ENCODE measurements at places on chromosomes 13 and 19. TPM values are rescaled to one million over a fixed set of nuclear protein-coding genes. Genes with fewer than 3 reads are reported as not detected.

DNA sequence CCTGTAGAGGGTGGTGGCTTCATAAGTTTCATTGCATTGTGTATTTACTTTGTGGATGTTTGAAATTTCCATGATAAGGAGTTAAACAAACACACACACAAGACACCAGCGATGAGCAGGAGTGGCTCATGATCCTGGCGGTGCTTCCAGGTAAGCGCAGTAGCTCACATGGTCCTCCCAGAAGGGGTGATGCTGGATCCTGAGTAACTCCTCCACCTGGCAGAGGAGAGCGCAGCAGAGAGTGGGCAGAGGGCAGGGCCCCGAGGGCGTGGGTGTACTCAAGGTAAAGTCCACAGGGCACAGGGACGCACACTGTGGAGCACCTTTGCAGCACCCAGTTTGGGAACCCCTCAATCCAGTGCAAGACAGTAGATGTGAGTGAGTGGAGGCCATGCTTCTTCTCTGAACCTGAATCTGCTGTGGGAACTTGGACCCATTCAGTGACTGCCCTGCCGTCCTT lies 54.0 kb downstream of the RFX2 start:
- no peak for DNase-seq

GRCh38 chr13:41637586-41637985 lies 180.2 kb downstream of the RGCC start:
- DNase-seq, result no peak

DNA sequence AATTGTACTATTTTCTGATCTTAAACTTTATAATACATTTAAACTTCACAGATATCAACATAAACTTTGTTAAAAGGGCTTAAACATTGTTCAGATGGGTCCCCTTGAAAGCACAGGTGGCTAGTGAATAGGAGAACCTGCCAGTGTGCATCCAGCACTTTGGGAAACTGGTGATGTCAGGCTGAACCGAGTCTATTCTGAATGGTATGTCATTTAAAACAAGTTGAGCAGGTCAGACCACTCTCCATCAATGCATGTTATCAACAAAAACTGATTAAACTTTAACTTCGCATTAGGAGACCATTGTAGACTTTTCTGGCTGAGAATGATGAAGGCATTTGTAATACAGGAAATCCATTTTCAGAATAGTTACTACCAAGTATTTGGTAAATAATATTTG lies 50.1 kb upstream of the FREM2 start:
- no peak for DNase-seq

DNA sequence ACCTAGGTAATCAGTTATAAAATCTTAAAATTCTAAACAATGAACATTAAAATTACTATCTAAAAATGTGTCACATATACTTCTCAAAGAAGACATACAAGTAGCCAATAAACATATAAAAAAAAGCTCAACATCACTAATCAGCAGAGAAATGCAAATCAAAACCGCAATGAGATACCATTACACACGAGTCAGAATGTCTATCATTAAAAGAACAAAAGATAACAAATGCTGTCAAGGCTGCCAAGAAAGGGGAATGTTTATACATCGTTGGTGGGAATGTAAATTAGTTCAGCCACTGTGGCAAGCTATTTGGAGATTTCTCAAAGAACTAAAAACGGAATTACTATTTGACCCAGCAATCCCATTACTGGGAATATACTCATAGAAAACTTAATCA lies 310.3 kb upstream of the EDNRB start:
- DNase-seq, result no peak

- DNase-seq, result no peak
Observed at GRCh38 chr19:19403373-19403901, 2.0 kb upstream of the GATAD2A start.

- DNase-seq, result peak; percentile 89
Observed at GRCh38 chr13:111183087-111183645, 68.1 kb downstream of the ARHGEF7 start.

DNA sequence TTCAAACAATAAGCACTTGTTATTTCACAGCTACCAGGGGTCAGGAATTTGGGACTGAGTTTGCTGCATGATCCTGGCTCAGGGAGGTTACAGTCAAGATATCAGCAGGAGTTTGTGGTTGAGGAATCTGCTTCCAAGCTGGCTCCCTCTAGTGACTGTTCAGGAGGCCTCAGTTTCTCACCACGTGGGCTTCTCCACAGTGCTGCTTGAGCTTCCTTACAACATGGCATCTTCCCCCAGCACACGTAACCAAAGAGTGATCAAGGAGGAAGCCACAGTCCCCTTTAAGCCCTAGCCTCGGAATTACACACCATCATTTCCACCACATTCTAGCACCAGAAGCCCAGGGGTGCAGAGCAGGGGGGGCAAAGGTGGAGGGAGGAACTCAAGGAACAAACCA lies 28.8 kb downstream of the CELF5 start:
- no peak for DNase-seq

- no peak for DNase-seq
Observed at GRCh38 chr19:54077334-54077733, 3.8 kb downstream of the TARM1 start.

GRCh38 chr13:114149774-114150740 lies 17.6 kb upstream of the RASA3 start:
- DNase-seq, result no peak

DNA sequence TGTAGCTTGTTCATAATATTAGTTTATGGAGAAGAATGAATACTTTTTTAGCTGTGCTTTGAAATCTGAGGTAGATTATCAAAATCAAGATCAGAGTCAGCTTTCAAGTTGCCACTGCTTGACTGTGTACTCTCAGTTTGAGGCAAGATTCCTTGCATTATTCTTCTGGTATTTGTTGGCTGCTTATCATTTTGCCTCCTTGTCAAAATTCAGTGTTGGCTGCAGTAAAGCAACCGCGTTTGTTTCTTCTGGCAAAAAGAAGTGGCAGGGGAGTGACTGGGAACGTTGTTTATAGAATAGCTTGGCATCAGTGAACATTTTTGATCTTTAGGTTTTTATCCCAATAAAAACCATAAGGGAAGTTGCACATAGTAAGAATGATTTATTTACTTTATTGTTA lies 419.3 kb upstream of the GPC6 start:
- no peak for DNase-seq

GRCh38 chr19:45769821-45770191 lies 754 bp upstream of the SIX5 start:
- DNase-seq, result peak; percentile 84

DNA sequence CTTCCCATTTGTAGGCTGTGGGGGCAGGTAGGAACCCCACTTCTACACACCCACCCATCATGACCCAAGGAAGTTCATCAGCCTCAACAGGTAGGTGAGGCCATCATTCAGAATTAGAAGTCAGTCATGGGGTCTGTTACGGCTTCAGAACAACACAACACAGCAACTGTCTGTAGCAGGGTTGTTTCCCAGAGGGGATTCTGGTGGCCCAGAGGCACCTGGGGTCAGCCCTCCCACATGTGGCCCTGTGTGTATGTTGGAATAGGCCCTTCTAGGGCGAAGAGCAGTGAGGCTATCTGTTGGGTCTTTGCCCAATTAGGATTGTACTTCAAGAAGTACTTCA lies 3.4 kb downstream of the IGFLR1 start:
- DNase-seq, result no peak

- DNase-seq, result no peak
Observed at GRCh38 chr13:108003626-108004025, 211.7 kb downstream of the LIG4 start.

DNA sequence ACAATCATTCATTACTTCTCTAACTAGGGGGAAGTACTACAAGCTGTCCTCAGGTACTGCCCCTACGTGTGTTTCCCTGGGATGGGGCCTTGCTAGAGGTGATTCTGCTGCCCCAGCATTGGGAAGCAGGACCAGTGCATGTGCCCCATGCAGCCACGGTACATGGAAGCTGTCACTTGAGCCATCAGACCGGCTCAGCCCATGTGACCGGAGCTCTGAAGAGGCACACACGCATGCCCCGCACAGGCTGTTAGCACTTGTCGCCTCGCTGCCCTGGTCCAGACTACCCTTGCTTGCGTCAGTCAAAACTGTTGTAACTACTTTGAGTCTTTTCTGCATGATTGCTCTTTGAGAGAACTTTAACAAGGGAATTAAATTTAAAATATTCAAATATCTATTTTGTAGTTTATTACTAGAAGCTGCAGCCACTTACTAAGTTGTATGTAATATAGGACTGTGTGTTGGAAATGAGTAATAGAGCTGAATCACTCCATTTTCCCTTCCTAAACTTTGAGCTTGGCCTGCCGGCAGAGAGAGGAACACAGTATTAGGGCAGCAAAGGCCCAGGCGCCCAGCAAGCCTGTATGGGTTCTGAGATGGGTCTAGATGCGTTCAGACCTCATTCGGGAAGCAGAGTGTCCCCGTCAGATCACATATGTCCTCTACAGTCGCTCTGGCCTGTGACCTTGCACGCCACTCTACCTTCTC lies 42.2 kb downstream of the DHRS12 start:
- DNase-seq, result no peak

GRCh38 chr19:55080968-55081769 lies 5.5 kb downstream of the EPS8L1 start:
- peak; percentile 85 for DNase-seq

DNA sequence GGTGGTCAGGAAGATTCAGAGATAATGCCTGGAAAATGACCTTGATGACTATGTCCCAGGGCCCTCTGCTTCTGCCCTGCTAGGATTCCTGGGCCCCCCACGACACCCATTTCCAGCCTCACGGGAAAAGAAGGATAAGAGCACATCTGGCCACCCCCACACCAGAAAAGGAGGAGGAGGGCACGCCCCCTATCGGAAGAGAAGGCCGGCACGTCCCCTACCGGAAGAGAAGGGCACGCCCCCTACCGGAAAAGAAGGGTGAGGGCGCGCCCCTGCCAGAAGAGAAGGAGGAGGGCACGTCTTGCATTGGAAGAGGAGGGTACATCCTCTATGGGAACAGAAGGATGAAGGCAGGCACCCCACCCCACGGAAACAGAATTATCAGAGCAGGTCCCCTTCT lies 84.3 kb downstream of the IER2 start:
- peak; percentile 75 for DNase-seq

DNA sequence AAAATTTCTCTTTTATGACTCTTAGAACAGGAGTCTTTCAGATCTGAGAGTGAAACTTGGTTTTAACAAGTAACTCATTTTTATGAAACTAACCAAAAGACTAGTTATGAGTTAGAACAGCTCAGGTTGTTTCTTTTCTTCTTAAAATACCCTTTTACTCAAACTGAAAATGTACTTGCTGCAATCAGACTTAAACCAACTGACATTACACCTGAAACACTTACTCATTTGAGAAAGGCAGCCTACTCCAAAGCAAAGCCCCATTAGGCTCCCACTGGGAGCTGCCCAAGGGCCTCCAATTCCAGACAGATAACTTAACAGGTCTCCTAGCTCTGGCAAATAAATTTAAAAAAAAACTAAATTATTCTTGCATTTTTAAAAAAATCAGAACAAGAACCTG lies 3.6 kb downstream of the FOXO1 start:
- no peak for DNase-seq

DNA sequence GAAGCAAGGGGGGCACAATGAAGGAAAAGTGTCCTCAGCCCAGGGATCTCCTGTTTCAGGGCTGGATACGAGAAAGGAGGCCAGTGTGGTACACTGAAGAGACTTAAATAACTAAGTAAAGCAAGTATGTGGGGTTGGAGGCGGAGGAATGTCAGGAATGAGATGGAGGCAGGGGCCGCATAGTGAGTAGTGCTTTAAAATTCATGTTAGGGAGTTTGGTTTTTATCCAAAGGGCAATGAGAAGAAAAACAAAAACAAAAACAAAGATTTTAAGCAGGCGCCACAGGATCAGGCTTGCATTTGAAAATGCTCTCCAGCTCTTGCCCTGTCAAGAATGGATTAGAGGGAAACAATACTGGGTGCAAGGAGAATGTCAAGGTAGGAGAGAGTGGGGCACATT lies 273.4 kb downstream of the DCLK1 start:
- DNase-seq, result no peak

- DNase-seq, result no peak
Observed at GRCh38 chr13:25674371-25674770, 302.6 kb downstream of the ATP8A2 start.

DNA sequence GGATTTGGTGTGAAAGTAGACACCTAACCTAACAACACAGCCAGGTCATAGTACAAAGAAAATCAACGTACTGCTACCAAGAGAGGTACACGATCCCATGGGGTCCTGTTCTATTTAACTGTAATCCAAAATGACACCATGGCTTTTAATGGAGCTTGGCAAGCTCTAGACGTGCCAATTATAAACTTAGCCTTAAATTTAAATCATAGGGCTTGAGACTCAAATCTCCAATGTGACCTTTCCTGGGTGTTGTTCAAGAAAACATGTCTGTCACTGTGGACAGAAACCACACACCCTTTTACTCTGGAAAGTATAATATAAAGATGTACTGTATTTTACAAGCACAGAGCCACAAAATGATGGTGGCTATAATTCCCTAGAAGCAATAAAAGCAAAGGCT lies 299.3 kb downstream of the ENOX1 start:
- no peak for DNase-seq

GRCh38 chr19:42553292-42554045 lies 25.2 kb upstream of the CEACAM1 start:
- DNase-seq, result no peak

- no peak for DNase-seq
Observed at GRCh38 chr19:38267761-38268483, 3.5 kb downstream of the SPINT2 start.

IGFL1 gene
- not detected for total RNA-seq

FGF9 gene
- 4.6 TPM for total RNA-seq

UCHL3 gene
- 21.7 TPM for total RNA-seq

ALOX5AP gene
- total RNA-seq, result 13.6 TPM

NCAN gene
- total RNA-seq, result not detected

KIR3DL1 gene
- total RNA-seq, result 0.21 TPM

SLC6A16 gene
- total RNA-seq, result 6.9 TPM

TRPM4 gene
- not detected for total RNA-seq

ANGPTL8 gene
- total RNA-seq, result not detected

FAM32A gene
- total RNA-seq, result 74.3 TPM
